NCI-H1048 (cell line): ENCODE measurements at places on chromosomes 12 and 14.

DNA sequence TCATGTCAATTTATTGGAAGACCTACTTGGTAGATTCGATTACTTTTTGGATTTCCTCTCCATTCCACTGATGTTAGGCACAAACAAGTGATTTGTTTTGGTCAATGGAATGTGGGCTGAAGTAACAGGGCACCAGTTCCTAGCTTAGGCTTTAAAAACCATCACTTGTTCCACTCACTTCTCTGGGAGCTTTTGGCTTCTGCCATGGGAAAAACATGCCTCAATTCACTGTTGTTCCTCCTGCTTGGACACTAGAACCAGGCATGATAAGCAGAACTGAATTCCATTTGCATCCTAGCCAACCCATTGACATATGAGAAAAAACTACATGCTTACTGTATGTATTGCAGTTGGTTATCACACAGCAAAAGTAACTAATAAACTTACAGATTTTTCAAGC, 47.8 kb downstream of the LLPH start:
- no peak for DNase-seq

DNA sequence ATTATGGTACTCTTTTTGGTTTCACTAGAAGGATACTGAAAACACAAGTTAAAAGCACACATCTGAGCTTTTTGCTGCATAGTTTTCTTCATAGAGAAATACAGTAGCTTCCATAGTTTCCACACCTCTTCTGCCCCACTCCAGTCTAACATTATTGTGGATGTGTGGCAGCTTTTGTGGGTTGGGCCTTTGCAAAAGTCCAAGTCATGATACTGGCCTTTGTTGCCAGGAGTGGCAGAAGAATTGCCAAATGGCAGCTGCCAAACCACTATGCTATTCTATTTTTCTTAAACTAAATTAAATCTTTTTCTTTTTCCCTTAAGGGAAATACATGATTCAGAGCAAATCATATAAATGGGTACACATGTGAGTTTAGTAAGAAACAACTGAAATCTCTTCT, 114.8 kb downstream of the PLEKHA5 start:
- DNase-seq = no peak

GRCh38 chr12:120536064-120536791, 2.1 kb downstream of the RNF10 start:
- no peak for DNase-seq

GRCh38 chr14:74960736-74961135, 5.3 kb upstream of the PGF start:
- DNase-seq = no peak

- no peak for DNase-seq
Measured at GRCh38 chr14:37047226-37047625, 125.2 kb downstream of the SLC25A21 start.
